ENCODE measurements at places on chromosomes 1 and 21.
A peak's percentile ranks its signal among the peaks of the same experiment; 100 is the strongest.

GRCh38 chr1:107879346-107879745 lies 85.6 kb downstream of the VAV3 start:
- DNase-seq, result no peak

DNA sequence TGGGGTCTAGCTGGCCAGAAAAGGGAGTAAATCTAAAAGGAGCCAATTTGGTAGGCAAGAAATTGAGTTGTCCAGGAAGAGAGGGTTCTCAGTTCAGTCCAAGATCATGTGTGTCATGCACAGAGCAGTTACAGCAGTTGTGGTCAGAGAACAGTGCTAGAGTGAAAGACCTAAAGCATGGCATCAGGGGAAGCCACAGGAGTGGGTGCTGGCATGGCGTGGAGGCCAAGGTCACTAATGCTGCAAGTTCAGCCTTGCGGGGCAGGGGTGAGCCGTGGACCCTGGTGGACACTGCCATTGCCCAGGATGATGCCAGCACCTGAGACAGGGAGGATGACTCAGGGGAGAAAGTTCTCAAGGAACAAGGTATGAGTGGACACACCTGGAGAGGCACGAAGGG lies 16.6 kb upstream of the TMEM125 start:
- peak; percentile 56 for DNase-seq

GRCh38 chr1:61131248-61131647 lies 48.9 kb downstream of the NFIA start:
- DNase-seq, result no peak

- no peak for DNase-seq
Measured at GRCh38 chr1:82121421-82121820, 320.7 kb downstream of the ADGRL2 start.

GRCh38 chr1:94081566-94082344 lies 39.2 kb downstream of the ABCA4 start:
- DNase-seq, result no peak

GRCh38 chr1:21188235-21188634 lies 11.5 kb upstream of the EIF4G3 start:
- no peak for DNase-seq

- no peak for DNase-seq
Measured at GRCh38 chr1:62377043-62377562, 57.9 kb upstream of the KANK4 start.

- no peak for DNase-seq
Measured at GRCh38 chr1:37999430-38000232, 5.7 kb downstream of the FHL3 start.

DNA sequence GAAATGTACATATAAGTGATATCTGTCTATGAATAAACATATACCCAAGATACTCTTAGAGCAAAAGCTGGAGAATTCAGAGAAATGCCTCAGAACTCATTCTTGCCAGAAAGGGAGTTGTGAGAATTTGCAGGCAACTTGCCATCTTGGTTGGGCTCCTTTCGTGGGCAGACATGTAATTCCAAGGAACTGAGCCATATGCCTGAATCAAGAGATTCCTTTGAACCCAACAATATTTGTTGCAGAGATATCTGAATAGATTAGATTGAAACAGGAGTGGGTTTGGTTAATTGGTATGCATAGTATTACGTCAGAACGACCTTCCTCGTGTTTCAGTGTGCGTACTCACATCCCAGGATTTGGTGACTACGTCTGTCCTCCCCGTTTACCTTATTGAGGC lies 67.0 kb downstream of the TGFB2 start:
- no peak for DNase-seq

DNA sequence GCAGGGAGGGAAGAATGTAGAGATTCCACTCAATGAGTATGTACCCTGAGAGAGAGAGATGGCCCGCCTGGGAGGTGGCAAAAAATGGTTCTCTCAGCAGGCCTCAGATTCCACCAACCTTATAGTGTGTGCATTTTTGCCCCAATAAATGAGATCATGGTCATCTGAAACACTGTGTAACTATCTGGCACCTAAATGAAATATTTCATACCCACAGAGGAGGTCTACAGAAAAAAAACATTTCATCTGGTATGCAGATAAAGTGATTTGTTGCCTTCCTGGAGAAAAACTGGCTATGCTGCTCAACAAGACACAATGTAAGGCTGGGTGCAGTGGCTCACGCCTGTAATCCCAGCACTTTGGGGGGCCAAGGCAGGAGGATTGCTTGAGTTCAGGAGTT lies 4.9 kb downstream of the TMCO2 start:
- DNase-seq, result no peak

DNA sequence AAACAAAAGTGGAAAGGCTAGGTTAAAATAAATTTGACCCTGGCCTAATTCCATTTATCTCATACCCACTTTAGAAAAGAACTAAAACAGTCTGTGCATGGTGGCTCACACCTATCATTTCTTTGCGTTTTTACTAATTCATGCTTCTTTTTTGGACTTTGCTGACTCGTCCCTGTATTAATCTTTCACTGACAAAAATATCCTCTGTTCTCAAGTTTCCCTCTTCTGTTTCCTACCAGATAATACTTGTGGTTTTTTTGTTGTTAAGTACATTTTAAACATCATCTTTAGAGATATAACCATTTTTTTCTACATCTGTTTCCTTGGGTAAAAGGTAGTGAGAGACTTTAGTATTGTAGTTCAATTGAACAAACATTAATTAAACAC lies 11.5 kb downstream of the CNST start:
- DNase-seq, result no peak

DNA sequence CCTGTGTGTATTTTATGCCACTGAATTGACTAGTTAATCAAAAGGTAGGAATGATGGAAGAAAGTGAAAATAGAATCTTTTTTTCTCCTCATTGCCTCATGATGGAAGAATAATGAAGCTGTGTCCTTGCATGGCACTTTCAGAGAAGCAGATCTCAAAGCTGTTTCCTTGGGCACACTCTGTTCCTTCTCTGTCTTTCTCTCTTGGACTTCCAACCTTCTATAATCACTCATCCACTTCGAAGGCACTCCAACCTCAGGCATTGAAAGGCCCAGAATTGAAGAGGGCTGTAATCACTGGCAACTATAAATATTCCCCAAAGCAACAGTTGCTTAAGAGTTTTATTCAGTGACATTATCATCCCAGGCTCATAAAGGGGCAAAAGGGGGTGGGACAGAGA lies 31.1 kb upstream of the DNASE2B start:
- DNase-seq, result no peak

DNA sequence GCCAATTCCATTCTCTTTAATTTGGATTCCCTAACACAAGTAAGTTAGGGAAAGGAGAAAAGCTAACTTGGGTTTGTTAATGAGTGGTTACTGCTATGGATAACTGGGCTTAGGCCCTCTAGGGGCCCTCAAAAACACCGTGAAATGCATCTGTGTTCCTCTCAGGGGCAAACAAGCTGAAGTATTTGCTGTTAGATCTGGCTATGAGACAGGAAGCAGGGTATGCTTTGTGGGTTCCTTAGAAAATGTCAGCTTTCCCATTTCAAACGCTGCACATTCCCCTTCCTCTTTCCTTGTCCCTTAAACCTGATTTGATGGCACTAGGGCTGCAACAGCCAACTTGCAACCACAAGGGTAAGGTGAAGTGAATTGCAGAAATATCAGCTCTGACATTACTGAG lies 5.7 kb upstream of the CAP1 start:
- DNase-seq, result no peak

DNA sequence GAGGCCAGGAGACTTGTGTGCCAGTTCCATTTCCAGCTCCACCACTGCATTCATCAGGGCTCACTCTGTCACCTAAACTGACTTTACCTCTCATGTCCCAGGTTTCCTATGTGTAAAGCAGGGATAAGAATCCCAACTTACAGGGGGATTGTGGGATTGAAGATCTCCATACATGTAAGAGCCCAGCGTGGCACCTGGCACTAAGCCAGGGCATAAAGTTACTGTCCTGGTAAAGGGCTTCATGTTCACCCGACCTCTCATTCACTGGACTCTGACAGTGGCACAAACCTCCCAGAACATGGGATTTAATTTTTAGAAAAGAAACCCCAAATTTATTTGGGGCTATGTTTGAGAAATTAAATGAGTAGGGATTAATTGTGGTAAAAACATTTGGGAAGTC lies 8.9 kb upstream of the IGFN1 start:
- no peak for DNase-seq

DNA sequence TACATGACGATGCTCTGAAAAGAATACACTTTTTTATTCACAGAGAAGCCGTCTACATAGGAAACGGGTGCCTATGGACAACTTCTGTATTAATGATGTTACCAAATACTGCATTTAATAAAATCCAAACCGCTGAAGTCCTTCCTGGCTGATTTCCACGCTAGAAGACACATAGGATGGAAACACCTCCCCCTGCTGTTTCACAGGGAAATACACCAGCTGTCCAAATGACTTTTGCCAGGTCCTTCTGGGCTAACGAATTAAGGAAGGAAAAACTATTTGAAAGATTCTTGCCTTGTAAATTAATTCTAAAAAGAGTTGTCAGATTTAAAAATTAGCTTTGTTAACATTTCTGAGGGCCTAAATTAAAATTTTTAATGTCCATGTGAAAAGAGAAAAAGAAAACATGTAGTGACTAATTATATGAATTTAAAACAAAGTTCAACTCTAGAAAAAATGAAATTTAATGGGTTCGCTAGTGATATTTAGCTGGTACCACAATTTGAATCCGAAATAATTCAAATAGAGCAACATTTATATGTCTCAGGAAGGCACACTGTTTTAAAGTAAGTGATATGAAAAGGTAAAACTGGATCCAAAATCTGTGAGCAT lies 146.0 kb downstream of the RERE start:
- no peak for DNase-seq

- no peak for DNase-seq
Measured at GRCh38 chr1:51875291-51875772, 3.2 kb downstream of the NRDC start.

DNA sequence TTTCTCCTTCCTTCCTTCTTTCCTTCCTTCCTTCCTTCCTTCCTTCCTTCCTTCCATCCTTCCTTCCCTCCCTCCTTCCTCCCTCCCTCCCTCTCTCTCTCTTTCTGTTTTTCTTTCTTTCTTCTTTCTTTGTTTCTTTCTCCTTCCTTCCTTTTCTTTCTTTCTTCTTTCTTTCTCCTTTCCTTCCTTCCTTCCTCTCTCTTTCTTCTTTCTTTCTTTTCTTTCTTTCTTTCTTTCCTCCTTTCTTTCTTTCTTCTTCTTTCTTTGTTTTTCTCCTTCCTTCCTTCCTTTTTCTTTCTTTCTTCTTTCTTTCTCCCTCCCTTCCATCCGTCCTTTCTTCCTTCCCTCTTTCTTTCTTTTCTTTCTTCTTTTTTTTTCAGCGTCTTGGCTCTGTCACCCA lies 18.1 kb upstream of the IL19 start:
- no peak for DNase-seq

- DNase-seq, result no peak
Measured at GRCh38 chr1:77704736-77705135, 22.3 kb upstream of the ZZZ3 start.

DNA sequence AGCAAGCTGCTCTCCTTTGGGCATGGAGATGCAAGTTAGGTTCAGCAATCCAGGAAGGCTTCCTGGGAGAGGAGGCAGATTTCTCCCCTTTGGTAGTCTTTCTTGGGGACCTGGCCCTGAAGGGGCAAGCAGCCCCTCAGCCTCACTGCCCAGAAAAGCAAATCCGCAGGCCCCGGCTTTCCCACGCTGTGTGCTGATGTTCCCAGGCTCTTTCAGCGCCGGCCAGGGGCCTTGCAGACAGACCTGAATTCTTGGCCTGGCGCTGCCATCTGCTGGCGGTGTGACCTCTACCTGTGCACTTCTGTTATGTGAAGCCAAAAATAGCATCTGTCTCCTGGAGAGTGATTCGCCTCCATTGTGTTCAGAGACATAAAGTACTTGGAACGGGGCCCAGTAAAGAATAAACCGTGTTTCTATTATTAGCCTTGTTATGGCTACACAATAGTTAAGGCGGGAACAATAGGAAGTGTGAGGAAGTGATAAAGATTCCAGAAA lies 64.8 kb downstream of the ALPL start:
- DNase-seq, result peak; percentile 85

- DNase-seq, result no peak
Measured at GRCh38 chr1:177286396-177286795, 115.6 kb downstream of the BRINP2 start.

- DNase-seq, result no peak
Measured at GRCh38 chr1:62232871-62233278, 38.2 kb downstream of the L1TD1 start.

- DNase-seq, result no peak
Measured at GRCh38 chr1:74964508-74965102, 169.6 kb upstream of the LHX8 start.

GRCh38 chr1:9061252-9061960 lies 8.0 kb downstream of the SLC2A5 start:
- no peak for DNase-seq

GRCh38 chr21:15193937-15194336 lies 129.1 kb upstream of the NRIP1 start:
- DNase-seq, result no peak

- no peak for DNase-seq
Measured at GRCh38 chr1:171817511-171818265, 23.6 kb upstream of the DNM3 start.

DNA sequence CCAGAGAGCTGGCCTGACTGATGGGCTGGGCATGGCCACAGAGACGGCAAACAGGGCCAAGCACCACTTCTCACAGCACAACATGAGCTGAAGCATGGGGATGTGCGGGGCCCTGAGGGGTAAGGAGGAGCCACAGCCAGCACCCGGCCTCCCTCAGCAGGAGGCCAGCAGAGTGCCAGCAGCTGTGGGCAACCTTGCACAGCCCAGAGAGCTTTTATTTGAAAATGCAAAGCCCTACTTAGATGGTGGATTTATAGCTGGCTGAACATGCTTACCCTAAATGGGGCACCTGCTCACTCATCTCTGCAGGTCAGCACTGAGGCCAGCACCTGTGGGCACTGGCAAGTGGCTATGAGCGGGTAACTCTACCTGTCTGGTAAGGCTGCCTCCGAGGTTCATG lies 44.1 kb downstream of the SLC66A1 start:
- DNase-seq, result no peak

- no peak for DNase-seq
Measured at GRCh38 chr1:192059407-192059806, 98.9 kb upstream of the RGS18 start.

GRCh38 chr21:40373761-40374160 lies 473.2 kb downstream of the DSCAM start:
- no peak for DNase-seq

DNA sequence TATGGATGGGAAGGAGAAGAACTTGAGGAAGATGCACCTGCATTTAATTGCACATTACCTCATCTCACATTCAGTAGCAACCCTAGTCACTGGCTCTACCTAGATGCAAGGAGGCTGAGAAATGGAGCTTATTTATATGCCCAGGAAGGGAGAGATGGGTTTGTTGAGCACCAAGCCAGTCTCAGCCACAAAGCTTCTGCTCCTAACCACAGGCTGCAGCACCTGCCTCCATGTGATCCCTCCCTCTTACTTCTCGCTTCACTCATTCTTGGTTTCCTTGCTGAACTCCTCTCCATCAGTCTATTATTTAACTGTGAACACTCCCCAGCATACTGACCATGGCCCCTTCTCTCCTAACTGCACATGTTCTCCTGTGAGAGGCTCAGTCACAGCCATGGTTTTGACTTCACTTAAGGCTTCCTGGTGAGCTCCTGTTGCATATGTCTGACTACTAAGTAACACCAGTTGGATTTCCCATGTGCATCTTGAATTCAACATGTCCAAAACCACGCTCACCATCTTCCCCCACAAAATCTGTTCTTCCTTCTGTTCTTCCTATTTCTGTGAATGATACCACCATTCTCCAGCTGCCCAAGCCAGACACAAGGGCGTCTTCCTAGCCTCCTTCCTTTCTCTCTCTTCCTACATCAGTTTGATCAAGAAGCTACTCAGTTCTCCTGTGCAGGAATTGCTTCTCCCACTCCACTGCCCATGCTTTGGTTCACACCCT lies 139.8 kb downstream of the AK5 start:
- DNase-seq, result no peak

GRCh38 chr1:204149107-204149506 lies 2.7 kb downstream of the ETNK2 start:
- no peak for DNase-seq
